ENCODE measurements at places on chromosomes 6 and 20.

- DNase-seq, result no peak
Measured at GRCh38 chr6:134590449-134590848, 272.5 kb upstream of the SGK1 start.

DNA sequence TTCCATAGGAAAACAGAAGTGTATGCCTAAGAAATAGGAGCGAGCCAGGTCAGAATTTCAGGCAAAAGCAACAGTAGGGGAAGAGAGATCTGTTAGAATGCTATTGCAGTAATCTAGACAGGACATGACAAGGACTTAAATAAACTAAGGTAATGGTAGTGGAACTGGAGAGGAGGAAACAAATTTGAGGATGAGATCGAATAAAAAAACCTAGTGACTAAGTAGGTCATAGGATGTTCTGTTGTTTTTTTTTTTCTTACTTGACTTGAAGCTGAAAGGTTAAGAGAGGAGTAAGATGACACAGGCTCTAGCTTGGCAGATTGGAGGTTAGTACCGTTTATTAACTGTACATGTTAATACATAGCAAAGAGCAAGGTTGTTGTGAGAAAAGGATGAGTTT lies 28.6 kb downstream of the ORC3 start:
- DNase-seq, result no peak

- no peak for DNase-seq
Measured at GRCh38 chr20:15556869-15557268, 1016.4 kb downstream of the KIF16B start.

DNA sequence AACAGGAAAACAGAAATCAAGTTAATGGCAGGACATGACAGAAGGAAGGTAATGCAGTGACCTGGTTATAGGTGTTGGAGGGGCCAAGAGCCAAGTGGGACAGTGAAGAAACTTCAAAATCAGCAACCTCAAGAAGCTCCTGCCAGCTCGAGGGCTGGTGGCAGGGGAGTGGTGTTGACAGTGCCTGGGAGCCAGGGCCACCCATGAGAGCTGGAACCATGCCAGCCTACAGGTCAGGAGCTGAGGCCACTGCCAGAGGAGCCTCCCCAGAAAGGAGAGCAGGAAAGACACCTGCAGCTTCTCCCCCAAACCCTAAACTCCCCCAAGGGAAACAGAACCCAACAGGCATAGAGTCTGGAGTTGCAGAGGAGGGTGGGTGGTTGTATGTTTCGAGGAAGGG lies 262.1 kb downstream of the LRFN2 start:
- DNase-seq, result no peak

DNA sequence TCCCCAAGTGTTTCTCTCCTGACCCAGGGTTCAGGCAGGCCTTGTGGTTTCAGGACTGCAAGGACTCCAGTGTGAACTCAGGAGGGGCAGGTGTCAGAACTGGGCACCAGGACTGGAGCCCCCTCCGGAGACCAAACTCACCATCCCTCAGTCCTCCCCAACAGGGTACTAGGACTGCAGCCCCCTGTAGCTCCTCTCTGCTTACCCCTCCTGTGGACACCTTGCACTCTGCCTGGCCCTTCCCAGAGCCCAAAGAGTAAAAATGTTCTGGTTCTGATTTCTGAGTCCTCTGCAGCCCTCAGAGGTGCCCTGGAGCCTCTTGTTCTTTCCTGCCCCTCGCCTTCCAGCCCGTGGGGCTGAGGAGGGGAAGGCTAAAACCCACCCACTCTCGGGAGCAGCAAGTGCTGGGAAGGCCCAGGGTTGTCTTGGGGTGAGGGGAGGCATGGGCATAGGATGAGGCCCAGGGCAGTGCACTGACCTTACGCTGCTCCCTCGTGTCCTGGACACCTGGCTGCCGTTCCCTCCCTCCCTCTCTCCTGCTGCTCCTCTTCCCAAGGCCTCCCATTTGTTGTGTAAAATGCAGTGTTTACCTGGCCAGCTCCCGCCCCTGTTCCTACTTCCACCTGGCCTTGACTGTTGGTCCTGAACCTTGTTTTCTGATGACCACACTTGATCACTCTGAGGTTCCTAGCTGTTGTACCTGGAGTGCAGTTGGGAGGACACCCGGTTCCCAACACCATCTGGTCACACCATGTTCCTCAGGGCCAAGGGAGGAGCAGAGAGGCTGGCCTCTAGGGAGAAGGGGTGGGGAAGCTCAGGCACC lies 9.9 kb downstream of the CNPY3 start:
- no peak for DNase-seq

DNA sequence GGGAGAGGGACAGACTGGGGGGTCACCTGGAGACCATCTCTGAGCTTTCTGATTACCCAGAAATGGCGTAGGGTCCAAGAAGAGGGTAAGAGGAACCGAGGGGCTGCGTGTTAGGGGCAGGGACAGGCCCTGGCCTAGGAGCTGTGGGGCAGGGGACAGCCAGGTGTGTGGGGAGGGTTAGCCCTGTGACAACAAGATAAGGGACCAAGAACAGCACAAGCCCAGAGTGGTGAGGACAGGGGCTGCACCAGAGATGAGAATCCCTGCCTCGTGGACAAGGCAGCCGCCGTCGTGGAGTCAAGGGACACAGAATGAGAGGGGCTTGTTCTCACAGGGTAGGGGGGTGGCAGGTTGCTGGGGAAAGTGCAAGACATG lies 449 bp upstream of the AVP start:
- no peak for DNase-seq

- no peak for DNase-seq
Measured at GRCh38 chr20:37200376-37200775, 21.0 kb upstream of the MROH8 start.

DNA sequence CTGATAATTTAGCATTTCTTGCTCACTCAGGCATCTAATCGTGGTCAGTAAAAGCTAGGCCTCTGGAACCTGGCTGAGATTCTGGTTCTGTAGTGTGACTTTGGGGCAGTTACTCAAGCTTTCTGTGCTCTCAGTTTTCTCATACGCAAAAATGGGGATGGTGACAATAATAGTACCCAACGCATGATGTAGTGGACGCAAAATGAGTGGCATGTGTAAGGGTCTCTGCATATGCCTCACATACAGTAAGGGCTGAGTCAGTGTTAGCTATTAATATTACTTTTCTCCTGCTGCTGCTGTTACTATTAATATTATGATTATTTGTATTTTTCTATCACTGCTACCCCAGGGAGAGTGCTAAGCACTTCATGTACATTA lies 686 bp downstream of the GINS1 start:
- DNase-seq, result no peak

DNA sequence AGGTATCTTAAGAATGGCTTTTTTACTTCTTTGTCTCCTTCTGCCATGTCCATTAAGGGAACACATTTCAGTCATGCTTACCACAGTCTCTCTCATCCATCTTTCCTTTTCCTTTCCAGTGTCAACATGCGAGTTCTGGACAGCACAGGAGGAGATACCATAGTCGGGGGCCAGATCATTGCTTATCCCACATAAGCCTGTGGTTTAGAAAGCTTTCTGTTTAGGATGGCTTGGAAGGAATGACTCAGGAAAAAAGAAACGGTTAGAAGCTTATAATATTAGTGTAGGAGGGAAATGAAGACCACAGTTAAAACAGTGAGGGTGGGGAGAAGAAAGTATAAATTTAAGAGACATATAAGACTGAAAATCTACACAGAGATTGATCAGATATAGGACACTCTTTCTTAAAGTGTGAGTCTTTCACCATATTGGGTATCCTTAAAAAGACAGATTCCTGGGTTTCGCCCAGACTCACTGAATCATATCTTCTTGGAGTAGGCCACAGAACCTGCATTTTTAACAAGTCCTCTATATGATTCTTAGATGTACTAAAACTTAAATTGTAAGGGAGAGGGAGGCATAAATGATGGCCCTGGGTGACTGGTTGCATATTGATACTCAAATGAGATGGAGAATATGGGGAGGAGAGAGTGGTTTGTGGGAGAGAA lies 36.1 kb downstream of the DSE start:
- no peak for DNase-seq

DNA sequence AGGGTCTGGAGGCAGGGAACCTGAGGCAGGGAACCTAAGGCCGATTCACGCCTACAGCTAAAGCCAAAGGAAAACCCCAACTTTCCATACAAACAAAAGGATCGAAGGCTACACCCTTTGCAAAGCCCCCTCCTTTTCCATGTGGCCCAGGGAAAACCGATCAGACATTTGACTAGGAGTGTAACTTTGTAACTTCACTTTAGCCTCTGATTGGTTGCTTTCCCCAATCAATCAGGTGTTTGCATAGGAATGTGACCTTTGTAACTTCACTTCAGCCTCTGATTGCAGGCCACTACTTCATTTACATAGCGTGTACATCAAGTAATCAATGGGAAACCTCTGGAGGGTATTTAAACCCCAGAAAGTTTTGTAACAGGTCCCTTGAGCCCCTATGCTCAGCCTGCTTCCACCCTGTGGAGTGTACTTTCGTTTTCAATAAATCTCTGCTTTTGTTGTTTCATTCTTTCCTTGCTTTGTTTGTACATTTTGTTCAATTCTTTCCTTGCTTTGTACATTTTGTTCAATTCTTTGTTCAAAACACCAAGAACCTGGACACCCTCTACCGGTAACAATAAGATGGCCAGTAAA lies 43.3 kb downstream of the CHD6 start:
- no peak for DNase-seq

- no peak for DNase-seq
Measured at GRCh38 chr6:55019591-55019990, 154.7 kb upstream of the HCRTR2 start.

DNA sequence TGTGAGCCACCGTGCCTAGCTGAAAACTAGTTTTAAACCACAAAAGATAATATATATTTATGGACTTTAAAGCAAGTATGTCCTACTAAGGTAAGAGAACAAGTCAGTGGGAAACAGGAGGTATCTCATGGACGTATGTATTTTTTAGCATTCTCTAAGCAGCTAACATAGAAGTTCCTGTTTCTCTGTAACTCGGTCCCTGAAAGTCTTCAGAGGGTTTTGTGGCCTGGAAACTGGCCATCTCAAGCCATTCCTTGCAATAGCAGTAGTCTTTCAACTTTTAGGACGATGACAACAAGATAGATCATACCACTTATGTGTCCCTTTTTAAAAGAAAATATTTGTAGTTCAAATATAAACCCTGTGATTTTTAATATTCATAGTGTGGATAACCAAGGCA lies 95.6 kb upstream of the RALGAPA2 start:
- no peak for DNase-seq

DNA sequence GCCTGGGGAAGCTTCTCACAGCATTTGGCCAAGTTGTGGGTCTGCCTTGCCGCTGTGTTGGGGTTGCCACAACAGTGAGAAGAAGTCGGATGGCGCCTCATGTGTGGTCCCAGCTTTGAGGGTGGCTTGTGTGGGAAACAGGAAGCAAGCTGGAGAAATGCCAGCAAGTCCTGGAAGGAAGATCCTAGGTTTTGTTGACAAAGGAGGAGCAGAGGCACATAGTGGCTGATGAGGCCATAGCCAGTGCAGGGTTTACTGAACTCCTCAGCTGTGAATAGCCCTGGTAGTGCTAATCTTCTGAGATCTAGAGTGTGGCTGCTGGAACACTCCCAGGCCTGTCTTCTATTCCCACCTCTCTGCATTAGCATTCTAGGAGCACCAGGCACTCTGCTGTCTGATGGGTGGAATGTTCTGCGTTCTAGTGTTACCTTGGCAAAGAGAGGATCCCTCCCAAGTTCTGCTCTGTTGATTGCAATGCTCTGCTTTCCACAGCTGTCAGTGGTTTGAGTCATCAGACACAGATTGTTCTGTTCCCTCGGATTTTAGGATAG lies 25.2 kb downstream of the SNPH start:
- no peak for DNase-seq

GRCh38 chr6:108884211-108885059 lies 36.2 kb downstream of the ARMC2 start:
- no peak for DNase-seq

GRCh38 chr6:83853178-83854000 lies at the start of gene RIPPLY2:
Gene RIPPLY2 (plus strand): TSS chr6:83853360. CDS start chr6:83853417, 57 bp downstream.
- DNase-seq, result no peak

DNA sequence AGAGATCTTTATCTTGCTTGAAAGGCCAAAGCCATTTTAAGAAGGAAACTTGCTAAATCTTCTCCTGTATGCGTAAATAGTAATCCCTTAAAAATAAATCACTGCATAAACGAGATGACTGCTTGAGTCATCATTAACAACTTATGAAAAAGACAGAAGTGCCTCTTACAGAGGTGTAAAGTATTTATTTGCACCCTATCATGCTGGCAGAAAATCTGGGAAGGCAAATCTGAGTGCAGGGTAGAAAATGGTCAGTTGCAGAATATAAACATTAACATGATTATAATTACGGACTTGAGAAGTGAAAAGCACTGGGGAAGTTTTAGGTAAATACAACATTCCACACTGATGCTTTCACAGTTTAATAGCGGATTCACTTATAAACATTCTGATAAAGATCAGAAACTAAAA lies 67.5 kb upstream of the FBXO30 start:
- DNase-seq, result no peak
